ENCODE measurements at places on chromosomes 1 and 21.

DNA sequence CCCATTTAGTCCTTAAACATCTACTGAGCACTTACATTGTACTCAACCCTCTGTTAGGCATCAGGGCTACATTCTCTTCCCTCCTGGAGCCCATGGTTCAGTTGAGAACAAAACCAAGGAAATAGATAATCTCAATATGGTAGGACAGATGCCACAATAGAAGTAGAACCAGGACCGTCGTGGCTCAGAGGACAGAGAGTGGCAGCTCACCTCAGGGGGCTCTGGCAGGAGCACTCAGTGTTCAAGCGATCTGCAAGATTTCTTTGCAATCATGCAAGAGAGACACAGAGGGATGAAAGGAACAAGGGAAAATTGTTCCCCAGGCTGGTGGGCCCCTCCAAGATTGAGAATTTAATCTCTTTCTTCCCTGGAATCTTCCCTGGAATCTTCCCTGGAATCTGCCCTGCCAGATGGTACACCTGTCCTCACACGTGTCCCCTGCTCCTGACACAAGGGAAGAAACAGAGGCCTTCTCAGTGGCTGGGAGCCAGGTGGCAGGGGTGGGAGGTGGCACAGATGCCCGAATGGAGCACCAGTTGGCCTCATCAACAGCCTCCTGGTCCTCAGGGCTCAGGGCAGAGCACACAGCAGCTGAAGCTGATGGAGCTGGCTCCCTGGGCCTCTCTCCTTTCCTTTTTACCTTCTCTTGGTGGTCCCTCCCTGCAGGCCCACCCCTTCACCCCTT lies 135.4 kb downstream of the PLXNA2 start:
- DNase-seq: no peak

DNA sequence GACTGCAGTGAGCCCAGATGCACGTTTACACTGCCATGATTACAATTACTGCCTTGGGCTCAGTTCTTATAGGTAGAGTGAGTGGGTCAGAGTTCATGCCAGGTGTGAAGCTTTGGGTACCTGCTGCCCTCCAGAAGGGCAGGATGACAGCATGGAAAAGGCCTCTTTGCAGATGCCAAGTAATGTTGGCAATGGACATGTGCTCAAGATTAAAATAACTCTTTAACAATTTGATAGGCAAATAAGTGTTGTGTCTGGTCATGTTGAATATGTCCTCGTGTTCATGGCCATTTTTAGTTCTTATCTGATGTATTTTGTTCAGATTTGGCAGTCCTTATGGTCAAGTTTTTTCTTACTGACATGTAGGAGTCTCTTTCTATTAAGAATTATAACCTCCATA lies 34.8 kb downstream of the S100B start:
- no peak for DNase-seq

- DNase-seq: no peak
These were observed 36.7 kb downstream of the RRP1 start for GRCh38 chr21:43825936-43826622.

DNA sequence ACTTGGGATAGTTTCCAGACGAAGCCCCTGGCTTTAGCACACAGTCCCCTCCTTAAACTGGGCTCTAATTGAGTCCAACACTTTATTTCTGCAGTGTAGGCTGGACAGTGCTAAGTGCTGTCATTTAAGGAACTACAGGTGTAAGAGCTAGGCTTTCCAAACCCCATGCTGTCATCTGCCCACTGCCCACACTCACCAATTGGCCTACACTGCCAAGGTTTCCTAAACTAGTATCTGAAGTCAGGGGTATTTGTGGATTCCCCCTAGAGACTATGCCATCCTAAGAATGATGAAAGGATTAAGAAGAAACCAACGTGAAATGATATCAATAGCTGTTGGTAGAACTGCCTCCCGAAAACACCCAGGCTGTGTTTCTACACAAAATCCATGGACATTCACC lies 160.9 kb downstream of the TBX15 start:
- DNase-seq: no peak

DNA sequence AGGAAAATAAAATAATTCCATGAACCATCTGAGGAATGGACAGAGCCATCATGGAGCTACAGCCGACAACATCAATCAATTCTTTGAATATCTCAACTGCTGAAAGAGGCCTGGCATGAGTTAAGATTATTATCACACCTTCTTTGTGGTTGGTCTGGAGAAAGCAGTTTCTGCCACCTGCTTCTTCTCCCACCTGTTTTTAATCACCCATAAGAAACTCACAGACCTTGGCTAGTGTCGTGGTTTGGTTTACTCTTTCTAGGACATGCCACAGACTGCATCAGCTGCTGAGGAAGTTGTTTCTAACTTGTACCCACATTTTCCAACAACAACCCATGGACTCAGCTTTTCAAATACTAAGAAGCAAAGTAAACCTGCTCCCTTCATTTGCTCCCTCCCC lies 65.6 kb downstream of the NTPCR start:
- no peak for DNase-seq

DNA sequence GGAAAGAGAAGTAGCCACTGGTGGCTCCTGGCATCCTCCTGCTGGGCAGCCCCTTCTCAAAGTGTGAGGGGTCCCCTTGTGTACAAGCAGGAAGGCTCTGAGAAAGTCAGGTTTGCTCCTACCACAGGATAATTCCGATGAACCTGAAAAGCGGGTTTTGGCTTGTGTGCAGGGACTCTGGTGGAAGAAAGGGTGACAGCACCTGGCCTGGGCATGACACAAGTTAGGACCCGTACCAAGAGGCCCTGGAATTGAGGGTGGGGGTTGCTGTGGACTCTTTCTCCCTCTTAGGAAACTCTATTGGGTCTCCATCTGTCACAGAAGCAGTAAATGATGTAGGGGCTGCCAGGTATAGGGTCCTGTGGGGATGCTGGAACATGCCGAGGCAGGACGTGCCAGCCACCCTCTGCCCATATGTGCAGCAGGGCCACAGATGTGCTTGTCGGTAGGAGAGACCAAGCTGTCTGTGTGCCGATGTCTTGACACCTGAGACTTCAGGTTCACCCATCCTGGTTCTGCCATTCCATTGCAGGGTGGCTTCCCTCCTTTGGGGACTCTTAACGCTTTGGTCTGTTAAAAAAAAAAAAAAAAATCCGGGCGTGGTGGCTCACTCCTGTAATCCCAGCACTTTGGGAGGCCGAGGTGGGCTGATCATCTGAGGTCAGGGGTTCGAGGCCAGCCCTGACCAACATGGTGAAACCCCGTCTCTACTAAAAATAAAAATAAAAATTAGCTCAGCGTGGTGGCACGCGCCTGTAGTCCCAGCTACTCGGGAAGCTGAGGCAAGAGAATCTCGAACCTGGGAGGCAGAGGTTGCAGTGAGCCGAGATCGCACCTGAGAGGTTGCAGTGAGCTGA lies 9.8 kb downstream of the C1orf35 start:
- no peak for DNase-seq

DNA sequence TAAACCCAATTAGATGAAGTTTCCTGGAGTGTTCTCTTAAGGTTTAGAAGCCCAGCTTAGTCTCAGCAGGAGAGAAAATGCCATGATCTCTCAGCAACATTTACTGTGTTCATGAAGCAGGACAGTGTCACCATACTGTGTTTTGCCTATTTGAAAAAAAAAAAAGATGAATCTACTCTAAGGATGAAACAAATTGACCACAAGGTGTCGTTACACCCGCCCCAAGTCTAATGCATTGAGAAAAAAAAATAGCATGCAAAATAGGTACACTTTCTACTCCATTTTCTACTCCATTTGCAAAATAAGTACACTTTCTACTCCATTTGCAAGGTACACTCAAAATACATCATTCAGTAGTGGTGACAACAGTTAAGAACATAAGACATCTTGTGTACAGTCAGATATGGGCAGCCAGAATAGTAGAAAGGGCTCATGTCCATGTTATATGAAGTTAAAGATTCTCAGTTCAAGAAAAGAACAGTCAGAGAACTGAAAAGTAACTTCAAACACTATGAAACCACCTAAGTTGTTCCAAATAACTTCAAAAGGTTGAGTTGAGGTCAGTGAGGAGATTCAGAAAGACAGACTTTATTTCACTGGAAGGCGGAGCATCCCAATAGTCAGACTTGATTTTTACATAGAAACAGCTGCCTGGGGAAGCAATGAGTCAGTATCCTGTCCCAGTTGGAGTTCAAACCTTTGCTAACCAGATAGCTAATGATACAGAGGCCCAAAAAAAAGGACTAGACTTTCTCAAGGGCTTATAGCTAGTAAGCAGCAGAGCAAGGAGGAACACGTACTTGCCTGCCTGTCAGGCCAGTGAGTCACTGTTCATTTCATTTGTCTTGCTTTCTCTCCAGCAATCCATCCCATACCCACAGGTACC lies 13.3 kb downstream of the PLPPR5 start:
- no peak for DNase-seq

DNA sequence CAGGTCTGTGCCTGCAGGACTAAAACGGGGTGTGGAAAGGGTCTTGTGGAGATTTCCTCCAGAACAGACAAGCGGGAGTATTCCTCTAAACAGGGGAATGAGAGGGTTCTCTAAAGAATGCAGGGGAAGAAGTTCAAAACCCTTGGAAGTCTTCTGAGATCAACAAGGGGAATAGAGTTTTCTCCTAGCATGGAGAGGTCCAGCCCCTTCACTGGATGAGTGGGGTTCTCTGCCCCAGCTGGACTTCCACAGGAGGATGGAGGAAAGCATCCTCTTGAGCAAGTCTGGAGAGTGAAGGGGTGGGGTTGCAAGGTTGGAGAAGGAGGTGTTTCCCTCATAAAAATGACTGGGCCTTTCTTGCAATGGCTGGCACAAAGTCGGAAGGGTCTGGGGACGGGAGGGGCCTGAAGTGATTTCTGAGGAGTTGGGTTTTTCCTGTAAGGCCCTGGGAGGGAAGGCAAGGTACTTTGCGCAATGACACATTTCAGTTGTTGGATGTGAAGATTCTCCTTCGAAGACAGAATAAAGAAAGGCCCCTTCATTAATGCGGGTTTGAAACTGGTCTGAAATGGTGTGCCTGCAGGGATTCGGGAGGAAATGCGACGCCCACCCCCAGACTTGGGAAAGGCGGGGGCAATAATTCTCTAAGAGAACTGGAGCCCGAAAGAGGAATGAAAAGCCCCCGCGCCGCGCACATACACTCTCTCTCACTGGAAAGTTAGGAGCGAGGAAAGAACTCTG lies 884 bp downstream of the SPATA6 start:
- DNase-seq: no peak

GRCh38 chr1:42343049-42343448 lies 8.0 kb upstream of the FOXJ3 start:
- no peak for DNase-seq

GRCh38 chr1:171807556-171807955 lies 26.1 kb downstream of the METTL13 start:
- no peak for DNase-seq

GRCh38 chr1:110690709-110691365 lies 16.1 kb upstream of the KCNA3 start:
- no peak for DNase-seq

DNA sequence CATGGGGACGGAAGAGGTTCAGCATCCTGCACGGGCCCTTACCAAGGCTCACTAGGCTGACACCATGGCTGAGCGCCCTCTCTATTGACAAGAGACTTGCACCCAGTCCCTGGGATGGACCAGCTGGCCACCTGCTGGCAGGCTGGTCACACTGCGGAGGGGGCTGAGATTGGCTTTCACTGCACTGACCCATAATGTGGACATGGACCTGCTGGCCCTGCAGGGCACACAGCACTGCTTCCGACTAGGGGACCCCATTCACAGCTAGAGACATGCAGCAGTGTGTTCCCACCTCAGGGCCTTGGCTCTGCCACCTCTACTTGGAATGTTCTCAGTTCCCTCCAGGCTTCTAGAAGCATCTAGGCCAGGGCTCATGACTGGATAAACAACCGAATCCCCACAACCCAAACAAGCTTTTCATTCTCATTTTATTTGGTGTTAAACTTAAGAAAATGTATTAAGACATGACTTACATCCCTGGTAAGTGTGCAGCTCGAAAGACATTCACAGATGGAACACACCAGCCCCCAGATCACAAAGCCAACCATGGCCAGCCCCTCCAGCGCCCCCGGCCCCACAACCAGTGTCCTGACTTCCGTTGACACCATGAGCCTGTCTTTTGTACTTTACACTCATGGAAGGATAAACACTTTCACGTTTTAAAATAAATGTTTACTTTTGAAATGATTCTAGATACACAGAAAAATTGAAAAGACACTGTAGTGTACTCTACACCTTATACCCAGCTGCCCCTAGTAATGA lies 9.3 kb upstream of the SRARP start:
- peak; percentile 9 for DNase-seq

DNA sequence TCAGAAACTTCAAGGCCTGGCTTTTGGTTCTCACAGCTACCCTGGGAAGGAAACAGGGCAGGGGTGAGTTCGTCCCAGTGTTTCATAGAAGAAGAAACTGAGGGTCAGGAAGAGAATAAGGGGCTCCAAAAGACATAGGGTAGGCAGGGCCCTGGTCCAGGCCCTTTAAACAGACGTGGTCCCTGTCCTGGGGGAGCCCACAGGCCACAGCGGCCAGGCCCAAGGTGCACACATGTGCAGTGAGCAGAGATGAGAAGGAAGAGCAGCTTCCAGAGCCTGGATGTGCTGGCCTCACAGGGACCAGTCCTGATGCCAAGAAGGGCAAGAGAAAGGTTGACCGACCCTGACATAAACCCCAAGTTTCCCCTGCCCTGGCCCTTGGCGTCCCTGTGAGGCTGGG lies 295.4 kb upstream of the VAMP3 start:
- no peak for DNase-seq

- no peak for DNase-seq
These were observed 76.1 kb downstream of the SIPA1L2 start for GRCh38 chr1:232553809-232554208.

DNA sequence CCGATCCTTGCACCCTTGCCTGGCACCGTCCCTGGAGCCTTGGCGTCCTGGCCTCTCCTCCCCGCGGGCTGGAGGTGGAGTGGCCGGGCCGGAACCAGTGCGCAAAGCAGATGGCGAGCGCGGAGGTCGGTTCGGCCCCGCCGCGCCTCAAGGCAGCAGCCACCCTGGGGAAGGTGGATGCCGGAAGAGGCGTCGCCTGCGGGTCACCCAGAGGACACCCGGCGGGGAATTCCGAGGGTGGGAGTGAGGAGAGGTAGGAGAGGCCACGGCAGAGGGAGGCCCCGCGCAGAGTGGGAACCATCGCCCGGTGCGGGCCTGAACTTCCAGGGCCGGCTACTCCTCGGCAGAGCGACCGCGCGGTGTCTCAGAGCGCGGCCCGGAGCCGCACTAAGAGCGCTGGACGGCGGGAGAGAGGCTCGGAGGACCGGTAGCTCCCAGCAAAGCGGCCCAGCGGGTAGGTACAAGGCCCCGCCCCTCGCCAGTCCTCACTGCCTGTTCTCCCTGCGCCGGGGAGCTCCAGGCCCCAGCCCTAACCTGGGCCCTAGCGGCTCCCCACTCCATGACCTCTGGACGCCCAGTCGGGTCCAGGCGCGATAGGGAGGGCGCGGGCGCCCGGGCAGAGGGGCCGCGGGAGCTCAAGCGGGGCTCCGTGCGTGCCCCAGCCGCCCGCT lies at the start of gene RNF207:
Gene RNF207, plus strand, starts transcription at position 271 of the 671 bp plus-strand sequence. CDS start 417 bp downstream, outside the sequence.
- DNase-seq: peak; percentile 40

DNA sequence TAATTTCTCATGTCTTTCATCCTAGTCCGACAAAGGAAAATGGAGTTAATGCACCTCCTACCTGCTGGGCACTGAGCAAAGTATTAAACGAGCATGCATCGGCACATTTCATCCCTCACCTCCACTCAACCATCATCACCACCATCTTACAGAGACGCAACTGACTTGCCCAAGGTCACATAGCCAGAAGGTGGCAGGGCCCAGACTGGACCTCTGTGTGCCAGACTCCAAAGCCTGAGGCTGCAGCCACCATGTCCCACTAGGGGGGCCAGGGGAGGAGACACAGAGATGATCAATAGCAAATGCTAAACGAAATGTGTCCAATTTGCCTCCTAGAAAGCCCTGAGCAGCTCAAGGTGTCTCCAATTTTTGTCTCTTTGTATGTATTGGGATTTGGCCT lies 163.7 kb upstream of the EDN2 start:
- DNase-seq: no peak

GRCh38 chr1:56222914-56223540 lies 356.3 kb downstream of the PLPP3 start:
- no peak for DNase-seq
